ENCODE measurements at places on chromosomes 3 and 15.

- no peak for DNase-seq
These were observed 13.8 kb downstream of the PIERCE2 start for GRCh38 chr15:55422089-55422488.

- no peak for DNase-seq
These were observed 455.0 kb upstream of the THBS1 start for GRCh38 chr15:39125904-39126303.

DNA sequence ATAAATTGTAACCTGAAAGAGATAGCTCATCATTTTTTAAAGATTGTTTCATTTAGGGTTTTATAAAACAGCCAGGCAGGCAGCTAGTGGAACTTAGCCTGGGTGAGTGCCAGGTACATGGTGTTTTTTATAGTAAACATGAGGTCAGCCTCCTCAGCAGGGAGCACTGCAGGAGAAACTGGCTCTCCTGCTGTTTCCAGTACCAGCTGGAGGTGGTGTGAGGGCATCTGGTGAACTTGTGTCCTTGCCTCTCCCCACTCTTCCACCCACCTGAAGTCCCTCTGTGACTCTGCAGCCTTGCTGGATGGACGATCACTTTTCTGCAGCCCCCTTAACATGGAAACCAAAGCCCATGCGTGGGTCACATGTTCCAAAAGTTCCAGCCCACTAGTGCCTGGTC is 128.4 kb downstream of the FAM174B start:
- DNase-seq: no peak

GRCh38 chr3:69087030-69087791 is 2.5 kb downstream of the ARL6IP5 start:
- no peak for DNase-seq

DNA sequence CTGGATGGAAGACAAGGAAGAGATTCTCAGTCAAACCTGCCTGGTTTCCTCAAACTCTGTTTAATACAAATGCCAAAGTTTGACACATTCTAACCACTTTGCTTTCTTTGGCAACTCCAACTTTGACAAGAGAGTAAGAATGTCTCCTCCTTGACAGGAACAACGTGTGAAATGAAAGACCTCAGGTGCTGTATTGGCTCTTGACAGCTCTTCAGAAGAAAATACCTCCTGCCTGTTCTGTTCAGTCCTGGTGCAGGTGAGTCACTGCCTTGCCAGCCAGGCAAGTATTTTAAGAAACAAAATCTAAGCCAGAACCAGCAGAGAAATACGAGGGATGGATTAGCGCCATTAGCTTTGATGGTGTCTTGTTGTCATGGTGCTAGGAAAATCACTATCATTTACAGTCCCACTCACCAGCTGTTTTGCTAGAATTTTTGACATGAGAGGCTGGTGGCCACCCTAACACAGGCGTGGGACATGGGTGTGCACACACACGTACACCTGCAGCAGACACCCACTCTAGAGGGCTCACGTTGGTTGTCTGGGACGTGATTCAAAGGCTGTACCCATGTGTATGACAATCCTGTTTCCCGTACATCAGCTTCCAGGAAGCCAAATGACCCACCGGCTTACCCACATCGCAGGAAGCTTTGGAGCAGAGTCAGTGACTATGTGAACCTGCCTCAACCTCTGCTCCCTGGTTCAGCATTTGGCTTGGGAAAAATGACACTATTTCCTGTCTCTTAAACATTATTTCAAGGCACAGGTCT is 60.4 kb downstream of the CCNL1 start:
- DNase-seq: no peak

DNA sequence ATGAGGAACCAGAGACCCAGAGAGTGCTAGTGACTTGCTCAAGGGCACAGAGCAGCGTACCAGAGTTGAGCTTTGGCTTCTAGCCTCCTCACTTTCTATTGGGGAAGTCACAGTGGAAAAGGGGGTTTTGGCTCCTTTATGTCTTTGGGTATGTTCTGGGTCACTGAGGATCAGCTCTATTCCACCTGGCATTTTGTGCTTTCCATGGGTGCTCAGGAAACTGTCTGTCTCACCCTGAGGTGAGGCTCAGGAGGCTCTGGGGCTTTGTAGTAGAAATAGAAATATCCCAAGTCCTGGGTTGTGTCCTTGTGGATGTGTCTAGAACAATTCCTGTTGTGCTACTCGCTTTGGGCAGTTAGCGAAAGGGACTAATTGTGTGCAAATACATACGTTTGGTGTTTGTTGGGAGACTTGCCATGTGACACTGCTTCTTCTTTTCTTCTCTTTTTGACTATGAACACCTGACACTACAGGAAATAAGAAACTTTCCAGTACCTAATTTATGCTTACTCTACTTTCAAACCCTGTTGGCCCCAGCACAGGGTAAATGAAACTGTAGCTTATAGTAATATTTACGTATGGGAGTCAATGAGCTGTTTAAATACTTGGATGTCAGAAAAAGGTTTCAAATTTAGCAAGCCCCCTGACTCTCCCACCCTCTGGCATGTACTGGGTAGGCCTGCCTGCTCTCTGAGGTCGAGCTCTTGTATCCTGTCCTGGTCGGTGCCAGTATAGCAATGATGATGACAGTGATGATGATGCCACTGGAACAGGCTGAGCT is 35.6 kb downstream of the SMAD3 start:
- no peak for DNase-seq

- no peak for DNase-seq
These were observed 265.5 kb upstream of the ATP10A start for GRCh38 chr15:26128611-26129140.

DNA sequence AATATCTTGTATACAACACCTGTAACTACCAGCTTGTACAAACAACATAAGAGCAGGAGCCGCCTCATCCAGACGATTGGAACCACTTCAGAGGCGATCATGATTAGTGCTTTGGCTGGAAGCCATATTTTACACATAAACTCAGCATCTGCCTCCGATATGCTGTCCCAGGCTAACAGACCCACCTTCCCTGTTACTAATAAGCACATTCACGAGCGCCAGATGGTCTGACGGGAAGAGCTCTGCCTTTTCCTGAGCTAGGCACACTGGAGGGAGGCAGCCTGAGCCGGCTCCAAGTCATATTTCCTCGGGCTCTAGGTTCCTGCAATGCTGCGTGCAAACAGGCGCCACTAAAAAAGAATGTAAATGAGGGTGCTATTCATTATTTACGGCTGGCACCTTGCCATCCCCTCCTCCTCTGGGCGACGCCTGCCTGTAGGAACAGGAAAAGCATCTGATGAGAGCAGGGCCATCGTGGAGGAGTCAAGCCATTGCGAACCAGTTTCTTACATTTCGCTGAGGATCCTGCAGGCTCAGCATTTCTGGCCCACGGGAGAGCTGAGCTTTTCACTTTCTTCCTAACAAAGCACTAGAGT is 98.2 kb downstream of the ANXA2 start:
- no peak for DNase-seq

- DNase-seq: no peak
These were observed 35.4 kb upstream of the GRM7 start for GRCh38 chr3:6825524-6825923.

- peak; percentile 96 for DNase-seq
These were observed at the start of gene MAGI1 for GRCh38 chr3:66038726-66039589. MAGI1 (minus strand) TSS chr3:66038918; CDS start chr3:66038308, 610 bp downstream.

DNA sequence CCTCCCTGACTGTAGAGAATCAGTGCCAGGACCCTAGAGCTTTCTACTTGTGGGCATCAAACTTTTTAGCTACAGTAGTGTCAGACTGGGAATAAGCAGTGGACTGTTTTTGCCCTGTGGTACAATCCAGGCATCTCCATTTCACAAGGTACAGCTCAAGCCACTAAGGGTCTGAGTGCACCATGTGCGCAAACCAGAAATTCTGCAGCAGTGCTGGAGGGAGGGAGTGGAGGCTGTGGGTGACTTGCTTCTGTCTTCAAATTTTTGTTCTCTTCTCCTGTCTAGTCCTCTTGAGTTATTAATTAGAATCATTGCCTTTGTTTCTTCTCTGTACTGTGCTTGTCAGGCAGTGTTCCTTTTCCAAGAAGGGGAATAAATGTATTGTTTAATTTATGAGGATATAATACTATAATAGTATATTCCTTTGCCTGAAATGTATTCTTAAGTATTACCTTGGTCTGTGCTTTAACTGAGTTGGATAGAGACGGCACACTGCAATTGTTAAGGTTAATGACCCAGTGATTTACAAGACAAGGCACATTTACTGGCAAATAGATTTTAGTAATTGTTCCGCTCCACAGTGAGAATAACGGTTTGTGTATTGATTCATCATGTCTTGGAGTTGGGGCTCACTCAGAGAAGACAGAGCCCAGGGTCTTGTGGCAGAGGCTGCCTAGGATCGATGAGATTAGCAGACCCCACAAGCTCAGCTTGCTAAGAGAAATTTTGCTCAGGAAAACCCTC is 390.6 kb upstream of the CFAP20DC start:
- no peak for DNase-seq

- no peak for DNase-seq
These were observed 380.7 kb downstream of the EPHB1 start for GRCh38 chr3:135175728-135176277.

DNA sequence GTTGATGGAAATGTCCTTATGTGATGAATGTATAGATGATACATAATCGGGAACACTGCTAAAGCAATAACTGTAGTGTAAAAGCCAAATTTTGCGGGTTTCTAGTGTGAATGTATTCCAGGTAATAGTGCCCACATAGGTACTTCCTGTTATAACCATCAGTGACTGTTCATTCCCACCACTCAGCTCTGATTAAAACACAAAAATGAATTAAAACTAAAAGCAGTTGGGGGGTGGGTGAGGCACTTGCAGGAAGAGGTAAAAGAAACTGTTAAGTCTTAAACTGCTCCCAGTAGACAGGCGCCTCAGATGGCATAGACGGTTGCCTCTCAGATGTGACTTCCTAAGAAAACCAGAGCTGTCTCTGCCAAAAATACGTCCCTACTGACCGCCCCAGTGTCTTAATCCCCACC is 893 bp upstream of the MTHFS start:
- DNase-seq: no peak

GRCh38 chr15:101167753-101168462 is 83.9 kb downstream of the CHSY1 start:
- DNase-seq: no peak

GRCh38 chr3:41126472-41126871 is 72.8 kb upstream of the CTNNB1 start:
- no peak for DNase-seq

DNA sequence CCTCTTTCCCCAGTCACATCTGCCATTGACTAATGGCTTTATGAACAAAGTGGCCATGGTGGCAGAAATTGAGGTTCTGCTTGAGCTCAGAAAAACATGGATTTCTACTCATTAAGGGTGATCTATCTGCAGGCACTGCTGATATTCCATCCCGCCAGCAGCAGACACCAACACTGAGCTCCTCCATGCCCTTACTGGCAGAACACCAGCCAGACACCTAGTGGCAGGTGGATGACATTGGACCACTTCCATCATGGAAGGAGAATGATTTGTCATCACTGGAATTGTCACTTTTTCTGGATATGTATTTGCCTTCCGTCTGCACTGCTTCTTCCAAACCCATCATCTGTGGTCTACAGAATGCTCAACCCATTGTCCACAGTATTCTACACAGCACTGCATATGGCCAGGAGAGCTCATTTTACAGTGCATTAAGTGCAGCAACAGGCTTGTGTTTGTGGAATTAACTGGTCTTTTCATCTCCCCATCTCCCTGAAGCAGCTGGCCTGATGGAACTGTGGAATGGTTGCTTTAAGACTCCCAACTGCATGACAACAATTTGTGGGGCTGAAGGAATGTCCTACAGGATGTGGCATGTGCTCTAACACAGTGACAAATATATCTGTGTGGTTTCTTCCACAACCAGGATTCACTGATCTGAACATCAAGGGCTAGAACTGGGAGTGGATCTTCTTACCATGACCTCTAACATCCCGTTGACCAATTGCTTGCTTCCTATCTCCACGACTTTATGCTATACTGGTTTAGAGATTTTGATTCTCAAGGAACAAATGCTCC is 103.4 kb downstream of the WNT7A start:
- no peak for DNase-seq

DNA sequence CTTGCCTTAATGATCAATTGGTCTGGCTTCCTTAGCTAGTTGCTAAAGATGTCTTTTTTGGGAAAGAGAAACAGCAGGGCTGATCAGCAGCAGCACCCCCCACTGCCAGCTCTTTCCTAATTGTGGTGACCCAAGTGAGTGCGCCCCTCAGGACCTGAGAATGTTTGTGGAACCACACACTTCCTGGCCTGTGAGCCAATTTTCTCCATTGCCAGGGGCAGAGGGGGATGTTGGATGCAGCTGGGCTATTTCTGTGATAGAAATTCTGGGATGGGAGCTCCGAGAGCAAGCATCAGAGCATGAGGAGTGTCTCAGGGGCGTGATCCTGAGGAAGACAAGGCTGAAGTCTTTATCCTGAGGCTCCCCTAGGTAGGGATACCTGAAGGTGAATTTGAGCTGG is 66.6 kb downstream of the CLDN11 start:
- DNase-seq: no peak

DNA sequence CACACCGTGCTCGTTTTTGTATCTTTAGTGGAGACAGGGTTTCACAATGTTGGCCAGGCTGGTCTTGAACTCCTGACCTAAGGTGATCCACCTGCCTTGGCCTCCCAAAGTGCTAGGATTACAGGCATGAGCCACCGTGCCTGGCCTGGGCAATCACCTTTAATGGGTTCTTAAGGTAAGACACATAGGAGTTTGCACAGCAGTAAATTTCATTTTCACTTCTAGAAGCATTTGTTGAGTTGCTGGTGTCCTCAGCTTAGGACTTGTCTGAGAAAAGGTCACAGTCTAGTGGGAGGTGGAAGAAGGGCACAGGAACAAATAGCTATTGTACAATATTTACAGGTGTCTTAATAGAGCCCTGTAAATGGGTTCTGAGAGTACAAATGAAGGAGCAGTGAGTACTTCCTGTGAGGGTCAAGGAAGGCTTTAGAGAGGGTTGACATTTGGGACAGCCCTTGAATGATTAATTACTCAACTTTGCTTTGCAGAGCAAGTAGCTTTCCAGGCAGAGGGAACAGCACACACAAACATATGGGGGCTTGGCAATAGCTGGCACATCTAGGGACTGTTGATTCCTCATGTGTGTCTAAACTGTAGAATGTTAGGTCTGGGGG is 8.7 kb upstream of the ETV5 start:
- no peak for DNase-seq

DNA sequence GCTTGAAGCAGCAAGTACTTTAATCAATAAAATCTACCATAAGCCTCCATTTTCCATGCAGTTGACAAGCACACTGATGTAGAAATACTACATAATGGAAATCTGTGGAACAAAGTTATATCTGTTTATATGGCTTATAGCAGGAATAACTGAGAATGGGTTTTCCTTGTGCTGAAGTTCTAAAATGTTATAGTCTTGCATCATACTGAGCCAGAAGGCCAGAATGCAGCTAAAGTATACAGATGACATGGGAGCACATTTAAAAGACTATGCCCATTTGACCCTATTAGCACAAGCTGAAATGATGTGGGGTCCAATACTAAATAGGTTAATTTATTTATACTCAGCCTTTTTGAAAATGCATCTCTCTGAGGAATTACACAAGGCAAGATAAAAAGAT is 25.1 kb downstream of the SLC24A5 start:
- DNase-seq: no peak

- no peak for DNase-seq
These were observed 594.9 kb downstream of the NLGN1 start for GRCh38 chr3:173992416-173992815.
